ENCODE measurements at places on chromosomes 1 and 21.

- H3K4me1 ChIP-seq: peaks cover 24% of the 10 kb centered on the region
- no peaks in the 10 kb centered on the region for H3K27me3 ChIP-seq
- no peaks in the 10 kb centered on the region for H3K36me3 ChIP-seq
- H3K27ac ChIP-seq: no peak overlapping the region
- no peak overlapping the region for H3K4me3 ChIP-seq
Measured at GRCh38 chr1:7385471-7386225, 385.4 kb upstream of the VAMP3 start.

DNA sequence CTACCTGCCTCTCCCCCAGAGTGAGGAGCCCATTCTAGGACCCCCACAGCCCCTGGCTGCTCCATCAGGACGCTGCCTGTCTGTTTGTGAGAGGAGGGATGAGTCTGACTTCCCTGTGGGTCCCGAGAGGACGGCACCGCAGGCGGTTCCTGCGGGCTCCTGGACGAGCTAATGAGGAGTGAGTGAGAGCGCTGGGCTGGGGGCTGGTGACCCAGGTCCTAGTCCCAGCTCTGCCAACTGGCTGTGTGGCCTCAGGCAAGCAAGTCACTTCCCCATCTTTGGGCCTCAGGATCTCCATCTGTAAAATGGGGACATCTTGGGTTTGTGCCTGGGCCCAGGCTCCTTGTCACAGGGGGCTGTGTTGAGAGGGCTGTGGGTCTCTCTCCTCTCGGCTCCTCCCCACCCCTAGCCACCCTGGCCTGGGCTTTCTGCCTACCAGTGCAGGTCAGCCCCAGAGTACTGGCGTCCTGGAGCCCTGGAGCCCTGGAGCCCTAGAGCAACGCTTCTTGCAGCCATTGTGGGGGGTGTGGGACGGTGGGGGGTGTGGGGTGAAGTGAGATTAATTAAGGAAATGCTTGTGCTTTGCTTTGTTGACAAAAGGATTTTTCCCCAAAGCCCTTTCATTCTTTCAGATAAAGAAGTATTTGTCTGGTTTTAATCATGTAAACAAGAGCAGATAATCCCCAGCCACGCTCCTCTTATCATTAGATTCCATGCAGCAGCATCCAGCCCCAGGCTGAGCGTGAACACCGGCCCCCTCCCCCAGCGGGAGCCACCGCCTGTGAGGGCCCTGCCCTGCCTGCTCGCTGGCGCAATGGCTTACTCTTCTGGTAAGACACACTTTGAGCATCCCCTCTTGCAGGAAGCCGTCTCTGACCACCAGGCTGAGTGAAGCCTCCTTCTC lies 26.8 kb downstream of the SLC1A7 start:
- DNase-seq: no peak
- no peak overlapping the region for H3K4me3 ChIP-seq
- no peaks in the 10 kb centered on the region for H3K27me3 ChIP-seq
- no peaks in the 10 kb centered on the region for H3K36me3 ChIP-seq

DNA sequence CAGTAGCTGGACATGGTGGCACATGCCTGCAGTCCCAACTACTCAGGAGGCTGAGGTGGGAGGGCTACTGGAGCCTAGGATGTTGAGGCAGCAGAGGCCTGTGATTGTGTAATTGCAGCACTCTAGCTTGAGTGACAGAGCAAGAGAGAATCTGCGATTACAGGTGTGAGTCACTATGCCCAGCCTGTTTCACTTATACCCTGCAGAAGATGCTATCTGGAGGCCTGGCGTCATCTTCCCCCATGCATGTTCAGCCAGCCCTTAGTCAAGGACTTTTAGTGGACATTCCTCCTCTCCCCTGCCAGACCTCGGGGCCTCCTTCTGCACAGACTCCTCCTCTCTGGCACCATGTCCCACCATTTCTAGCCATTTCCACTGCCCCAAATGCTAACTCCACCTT lies 36.3 kb upstream of the RCC2 start:
- H3K36me3 ChIP-seq: no peaks in the 10 kb centered on the region
- H3K4me3 ChIP-seq: no peak overlapping the region
- no peaks in the 10 kb centered on the region for H3K4me1 ChIP-seq
- no peak overlapping the region for H3K27ac ChIP-seq

DNA sequence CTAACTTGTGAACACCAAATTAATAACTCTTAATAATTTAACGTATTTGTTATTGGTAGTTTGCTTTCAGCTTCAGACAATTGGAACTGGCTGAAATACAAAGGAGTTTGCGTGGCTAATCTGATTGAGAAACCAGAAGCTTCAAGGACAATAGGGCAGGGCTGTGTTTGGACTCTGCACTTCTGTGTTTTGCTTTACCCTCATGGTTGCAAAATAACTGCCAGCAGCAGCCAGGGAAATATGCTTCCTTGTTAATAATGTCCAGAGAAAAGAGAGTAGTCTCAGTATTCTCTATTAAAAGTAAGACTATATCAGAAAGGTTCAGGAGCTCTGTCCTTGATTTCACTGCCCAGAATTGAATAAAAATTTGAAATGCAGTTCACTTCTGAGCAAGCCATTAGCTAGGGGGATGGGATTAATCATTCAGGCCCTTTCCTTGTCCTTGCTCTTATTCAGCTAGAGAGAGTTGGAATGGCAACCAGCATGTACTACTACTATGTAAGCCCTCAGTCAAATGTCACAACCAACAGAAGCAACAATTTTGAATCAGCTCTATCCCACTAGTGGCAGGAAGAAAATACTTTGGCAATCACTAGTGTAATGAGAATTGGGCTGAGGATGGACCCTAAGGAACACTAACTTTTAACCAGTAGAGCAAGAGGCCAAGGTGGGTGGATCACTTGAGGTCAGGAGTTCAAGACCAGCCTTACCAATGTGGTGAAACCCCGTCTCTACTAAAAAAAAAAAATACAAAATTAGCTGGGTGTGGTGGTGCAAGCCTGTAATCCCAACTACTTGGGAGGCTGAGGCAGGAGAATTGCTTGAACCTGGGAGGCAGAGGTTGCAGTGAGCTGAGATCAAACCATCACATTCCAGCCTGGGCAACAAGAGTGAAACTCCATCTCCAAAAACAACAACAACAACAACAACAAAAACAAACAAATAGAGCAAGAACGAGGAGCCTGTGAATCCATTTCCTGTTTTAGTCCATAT lies 76.8 kb downstream of the POU2F1 start:
- H3K36me3 ChIP-seq: no peaks in the 10 kb centered on the region
- no peak overlapping the region for H3K27ac ChIP-seq
- H3K4me1 ChIP-seq: peaks cover 17% of the 10 kb centered on the region

DNA sequence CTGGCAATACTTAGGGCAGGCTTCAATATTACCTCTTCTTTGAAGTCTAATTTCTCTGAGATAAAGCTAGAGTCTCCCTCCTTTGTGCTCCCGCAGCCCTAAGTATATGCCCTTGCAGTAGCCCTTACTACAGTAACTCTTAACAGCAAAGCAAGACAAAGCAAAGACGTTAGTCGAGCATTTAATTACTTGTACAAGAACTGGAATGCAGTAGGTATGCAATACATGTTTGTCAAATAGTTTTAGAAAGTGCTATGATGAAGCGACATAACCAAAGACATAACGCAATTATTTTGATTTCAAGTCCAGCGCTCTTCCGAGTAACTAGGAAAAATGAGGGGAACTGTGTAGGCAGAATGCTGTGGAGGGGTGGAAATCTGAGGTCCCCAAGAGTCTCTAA lies 1.6 kb downstream of the P3H1 start:
- DNase-seq: no peak
- no peaks in the 10 kb centered on the region for H3K27me3 ChIP-seq
- no peaks in the 10 kb centered on the region for H3K36me3 ChIP-seq
- peak overlapping the region; percentile 85 for H3K4me3 ChIP-seq

DNA sequence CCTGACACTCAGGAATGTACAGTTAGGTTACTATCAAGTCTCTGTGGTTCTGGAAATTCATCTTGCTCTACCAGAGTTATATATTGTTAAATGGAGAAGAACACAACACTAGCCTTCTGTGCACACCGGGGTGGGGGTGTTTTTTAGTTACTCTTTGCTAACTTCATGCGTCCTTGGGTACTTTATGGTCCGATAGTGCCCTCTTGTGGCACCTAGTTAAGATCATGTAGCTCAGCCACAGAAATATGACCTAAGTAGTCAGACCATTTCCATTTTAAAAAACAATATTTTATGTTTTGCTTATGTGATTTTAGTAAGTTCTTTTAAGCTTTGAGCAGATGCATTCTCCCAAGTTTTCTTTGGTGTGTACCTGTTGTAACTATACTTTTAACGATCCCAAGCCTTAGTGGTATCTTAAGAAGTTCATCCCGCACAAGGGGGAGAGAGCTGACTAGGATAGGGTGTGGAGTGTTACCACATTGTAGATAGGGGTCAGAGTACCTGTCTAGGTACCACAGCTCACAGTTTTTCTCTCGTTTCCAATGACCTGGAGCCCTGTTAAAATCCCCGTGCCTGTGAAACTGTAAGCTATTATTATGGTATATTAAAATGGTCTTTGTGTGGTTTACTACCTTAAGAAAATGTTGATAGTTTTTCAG lies 20.6 kb upstream of the SH3D21 start:
- H3K27ac ChIP-seq: no peak overlapping the region
- H3K4me1 ChIP-seq: peaks cover 10% of the 10 kb centered on the region
- no peak overlapping the region for H3K4me3 ChIP-seq
- H3K27me3 ChIP-seq: no peaks in the 10 kb centered on the region
